Pulmonary artery endothelial cell (primary cell): ENCODE measurements at places on chromosomes 4 and X.
A peak's percentile ranks its signal among the peaks of the same experiment; 100 is the strongest.

- peak; percentile 15 for DNase-seq
Observed at GRCh38 chrX:31128855-31129254, 57.0 kb upstream of the FTHL17 start.

DNA sequence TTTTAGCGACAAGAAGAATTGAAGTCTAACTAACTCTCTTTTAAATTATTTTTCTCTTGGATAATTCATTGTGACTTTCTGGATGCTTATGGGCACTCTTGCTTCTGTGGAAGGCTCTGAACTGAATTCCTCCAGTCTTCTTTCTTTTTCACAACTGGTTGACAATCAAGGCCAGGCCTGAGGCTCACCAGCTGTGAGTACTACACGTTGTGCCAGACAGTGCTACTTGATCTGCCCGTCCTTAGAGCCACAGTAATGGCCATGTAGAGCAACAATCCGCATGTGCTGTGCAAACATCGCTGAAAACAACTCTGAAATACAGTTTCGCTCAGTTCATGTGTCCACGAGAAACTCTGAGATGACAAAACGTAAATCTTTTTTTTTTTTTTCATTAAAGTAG, 1336.3 kb upstream of the AGA start:
- DNase-seq: no peak

DNA sequence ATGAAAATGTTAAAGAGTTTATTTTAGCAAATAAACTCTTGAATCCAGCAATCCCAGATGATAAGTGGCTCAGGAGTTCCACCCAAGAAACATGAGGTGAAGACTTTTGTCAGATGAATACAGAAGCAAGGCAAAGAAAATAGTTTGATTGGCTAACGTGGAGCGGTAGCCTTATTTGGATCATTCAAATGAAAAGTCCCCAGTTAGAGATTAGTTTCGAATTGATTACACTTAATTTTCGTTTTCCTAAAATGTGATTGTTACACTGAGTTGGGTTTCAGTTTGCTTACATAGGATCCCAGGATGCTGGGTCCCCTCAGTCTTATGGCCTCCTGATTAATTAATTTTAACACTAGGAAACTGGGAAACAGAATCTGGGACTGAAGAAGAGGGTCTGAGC, 76.4 kb upstream of the RPA4 start:
- no peak for DNase-seq

DNA sequence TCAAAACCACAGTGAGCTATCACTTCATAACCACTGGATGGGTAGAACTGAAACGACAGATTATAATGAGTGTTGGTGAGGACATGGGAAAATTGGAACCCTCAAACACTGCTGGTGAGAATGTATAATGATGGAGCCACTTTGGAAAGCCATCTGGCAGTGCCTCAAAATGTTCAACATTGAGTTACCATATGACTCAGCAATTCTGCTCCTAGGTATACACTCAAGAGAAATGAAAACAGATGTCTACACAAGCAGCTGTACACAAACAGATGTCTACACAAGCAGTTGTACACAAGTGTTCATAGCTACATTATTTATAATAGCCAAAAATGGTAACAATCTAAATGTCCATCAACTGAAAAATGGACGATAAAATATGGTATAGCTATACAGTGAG, 143.9 kb downstream of the PDGFRA start:
- DNase-seq: no peak

DNA sequence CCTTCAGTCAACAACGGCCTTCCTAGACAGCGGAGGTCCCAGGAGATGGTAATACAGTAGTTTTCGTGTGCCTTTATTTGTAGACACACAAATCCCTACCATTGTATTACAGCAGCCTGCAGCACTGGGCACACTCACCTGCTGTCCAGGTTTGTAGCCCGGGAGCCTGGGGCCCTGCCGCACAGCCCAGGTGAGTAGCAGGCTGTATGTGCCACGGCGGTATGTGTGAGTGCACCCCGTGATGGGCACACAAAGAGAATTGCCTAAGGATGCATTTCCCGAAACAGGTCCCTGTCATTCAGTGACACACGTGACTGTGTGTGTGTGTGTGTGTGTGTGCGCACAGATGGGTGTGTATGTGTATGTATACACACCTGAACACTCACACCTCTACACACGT, 8.1 kb upstream of the SLC25A6 start:
- DNase-seq: no peak

DNA sequence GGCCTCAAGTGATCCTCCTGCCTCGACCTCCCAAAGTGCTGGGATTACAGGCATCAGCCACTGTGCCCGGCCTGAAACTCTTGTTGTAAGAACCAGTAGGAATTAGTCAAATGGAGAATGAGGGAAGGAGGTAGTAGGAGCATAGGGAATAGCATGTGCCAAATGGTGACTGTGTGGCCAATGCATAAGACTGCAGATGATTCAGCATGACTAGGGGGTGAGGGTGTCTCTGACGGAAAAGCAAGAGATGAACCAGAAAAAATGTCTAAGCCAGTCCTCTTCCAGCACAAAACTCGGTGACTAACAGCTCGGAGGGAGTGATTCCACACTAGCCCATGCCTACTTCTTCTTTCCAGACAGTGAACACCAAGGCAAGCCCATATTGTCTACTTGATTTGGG, 58.2 kb upstream of the DUSP21 start:
- no peak for DNase-seq

- DNase-seq: no peak
Observed at GRCh38 chr4:44558031-44558605, 93.3 kb downstream of the YIPF7 start.

DNA sequence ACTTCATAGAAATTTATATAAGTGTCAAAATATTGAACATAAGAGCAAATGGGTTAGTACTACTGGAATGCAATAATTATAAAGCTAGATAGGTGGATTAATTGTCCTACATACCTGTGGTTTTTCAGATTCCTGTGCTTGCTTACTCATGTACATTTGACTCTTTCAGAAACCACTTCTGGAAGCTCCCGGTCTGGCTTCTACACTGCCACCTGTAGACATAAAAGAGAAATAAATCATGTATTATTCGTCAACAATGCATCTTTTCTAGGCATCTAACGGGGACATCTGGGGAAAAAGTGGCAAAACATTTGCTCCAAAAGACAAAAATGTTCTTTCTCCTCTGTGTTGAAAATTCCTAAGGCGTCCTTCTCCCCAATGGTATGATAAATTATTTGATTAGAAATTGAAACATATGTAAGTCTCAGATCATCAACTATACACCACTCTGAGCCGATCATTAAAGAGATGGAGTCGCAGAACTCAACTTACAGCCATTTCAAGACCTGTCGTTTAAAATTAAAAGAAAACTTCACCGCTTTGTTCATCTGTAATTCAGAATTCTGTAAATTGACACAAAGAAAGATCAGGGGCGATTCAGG, 648.7 kb upstream of the DIPK2B start:
- DNase-seq: no peak

DNA sequence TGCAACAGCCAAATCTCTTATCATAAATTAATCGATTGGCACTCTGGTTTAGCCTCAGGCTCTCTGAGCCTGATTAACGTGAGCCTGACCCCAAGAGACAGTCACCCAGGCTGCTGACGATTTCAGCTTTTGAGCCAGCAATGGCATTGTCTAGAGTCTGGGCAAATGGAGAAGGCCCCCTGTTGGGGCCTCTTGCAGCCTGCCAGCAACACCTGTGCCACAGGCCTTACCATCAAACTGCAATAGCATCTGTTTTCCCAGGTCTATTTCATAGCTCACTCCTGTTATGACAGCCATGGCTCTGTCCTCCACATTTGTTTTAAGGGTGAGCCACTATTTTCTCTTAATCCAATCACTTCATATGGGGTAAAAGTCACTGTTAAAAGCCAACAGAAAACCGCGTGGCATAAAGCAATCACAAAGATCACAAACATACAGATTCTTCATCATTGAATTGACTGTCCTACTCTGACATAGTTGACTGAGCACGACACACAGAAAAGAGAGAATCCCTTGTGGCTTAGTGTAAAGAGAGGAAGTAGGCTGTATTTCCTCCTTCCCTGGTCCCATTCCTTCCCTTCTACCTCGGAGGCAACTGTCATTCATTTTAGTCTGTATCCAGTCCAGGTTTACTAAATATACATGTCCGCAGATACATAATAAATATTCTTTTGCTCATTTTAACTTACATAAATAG, 47.8 kb downstream of the SLC9A7 start:
- no peak for DNase-seq

GRCh38 chr4:1582227-1582626, 101.9 kb downstream of the FAM53A start:
- no peak for DNase-seq

GRCh38 chrX:112687189-112687691, 7.5 kb upstream of the LHFPL1 start:
- no peak for DNase-seq

DNA sequence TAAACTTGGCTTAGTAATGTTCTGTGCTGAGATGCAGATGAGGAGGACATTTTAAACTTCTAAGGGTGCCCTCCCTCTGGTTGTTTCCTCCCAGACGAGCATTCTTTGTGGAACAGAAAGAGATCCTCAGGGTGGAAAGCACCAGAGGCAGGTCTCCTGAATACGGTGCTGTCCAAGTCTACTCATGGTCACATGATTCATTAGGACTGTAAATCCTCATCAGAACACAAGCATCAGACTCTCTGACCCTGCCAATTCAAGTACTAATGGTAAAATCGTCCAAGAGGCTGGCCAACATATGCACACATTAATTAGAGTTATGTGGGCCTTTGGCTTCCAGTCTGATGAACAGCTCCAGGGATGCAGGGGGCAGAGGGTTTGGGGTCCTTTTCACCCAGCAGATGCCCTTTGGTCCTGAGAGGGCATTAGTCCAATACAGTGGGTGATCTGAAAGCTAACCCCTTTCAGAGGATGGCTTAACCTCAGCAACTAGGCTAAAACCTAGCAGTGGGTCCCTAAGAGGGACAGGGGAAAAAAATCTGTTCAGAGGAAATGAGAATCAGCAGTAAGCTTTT, 18.2 kb downstream of the HAND2 start:
- DNase-seq: no peak

GRCh38 chr4:137677863-137678262, 145.6 kb upstream of the PCDH18 start:
- DNase-seq: no peak

DNA sequence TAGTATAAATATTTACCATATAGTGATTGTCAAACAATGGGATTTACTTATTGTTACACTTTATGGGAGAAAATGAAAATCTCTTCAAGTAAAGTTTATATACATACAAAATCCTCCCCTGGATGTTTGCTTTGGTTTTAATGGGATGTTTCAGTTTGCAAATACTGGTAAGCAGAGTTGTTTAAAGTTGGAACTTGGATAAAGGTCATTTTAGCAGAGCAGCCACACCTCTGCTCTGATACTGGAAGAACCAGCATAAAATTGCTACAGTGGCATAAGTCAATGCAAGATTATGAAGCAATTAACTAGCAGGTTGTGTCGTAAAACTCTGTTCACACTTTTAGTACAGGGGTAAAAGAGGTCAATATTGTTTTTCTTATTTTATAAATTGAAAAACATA, 101.2 kb downstream of the TRAPPC11 start:
- DNase-seq: no peak

DNA sequence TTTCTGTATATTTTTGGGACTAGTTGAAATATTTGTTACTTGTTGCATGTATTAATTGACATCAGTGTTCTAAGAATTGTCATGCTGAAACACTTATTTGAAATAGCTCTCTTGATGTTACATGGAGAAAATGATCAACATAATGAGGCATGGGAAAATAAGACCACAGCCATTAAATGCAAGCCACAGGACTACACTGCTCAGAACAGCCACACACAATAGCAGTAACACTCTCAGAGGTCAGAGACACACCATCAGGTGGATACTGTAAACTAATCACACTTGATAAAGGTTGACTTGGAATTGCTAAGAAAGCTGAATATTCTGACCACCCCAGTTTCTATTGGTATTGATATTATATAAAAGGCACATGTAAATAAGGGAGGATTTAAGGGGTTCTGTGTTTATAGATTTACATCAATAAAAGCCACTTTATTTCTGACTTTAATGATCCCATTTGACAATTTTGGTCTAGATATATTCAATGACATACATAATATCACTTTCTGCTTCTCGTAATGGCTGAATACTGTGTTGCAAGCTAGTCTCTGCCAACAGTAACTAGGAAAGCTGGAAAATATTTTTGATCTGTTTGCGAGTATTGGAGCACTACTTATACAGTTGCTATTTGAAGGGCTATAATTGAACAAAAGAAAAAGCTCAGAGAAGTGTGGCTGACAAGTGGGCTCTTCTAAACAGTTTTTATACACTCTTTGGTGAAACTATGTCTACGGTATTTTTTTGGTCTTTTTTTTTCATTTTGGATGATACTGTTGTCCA, 876.5 kb upstream of the INTU start:
- no peak for DNase-seq

DNA sequence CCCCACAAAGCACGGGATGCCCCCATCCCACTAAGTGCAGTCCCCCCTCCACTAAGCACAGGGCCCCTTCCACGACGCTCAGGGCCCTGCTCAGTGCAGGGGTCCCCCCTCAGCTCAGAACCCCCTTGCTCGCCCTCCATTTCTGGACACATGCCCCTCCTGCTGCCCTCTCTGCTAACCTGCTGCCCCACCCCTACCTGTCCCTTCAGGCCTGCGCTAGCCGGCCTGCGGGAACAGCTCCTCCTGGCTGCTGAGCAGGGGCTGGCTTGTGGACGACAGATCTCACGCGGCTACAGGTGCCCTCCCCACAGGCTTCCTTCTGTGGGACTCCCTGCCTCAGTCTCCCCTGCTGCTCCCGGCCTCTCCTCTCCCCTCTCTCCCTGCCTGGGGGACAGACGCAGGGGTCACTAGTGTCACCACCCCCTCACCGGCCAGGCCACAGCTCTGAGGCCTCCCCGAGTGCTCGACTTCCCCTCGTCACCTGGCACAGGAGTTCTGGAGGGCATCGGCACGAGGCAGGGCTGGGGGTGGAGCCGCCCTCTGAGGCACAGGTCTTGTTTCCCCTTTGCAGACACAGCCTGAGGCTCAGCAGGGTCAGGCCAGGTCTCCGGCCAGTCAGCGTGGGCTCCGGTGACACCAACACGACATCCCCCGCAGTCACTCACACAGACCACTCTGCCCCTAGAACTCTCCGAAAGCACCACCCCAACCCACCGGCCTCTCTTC, 21.6 kb downstream of the GAK start:
- DNase-seq: no peak

DNA sequence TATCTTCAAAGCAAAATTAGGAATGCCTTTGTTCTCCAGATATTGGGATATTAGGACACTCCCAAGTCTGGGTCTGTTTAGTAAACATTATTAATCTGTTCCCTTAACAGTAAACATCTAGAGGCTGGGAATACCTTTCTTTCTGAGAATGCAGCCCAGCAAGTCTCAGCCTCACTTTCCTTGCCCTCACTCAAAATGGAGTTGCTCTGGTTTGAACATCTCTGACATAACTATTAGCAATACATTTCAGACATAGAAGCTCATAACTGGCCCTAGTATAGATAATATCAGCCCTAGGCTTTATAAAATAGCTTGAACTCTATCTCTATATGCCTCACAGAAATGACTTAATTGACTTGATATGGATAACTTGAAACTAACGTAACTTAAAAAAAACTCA, 299.8 kb downstream of the SPATA18 start:
- no peak for DNase-seq

GRCh38 chr4:188437535-188437934, 298.3 kb downstream of the TRIML1 start:
- DNase-seq: no peak
